Activated naive CD8-positive, alpha-beta T cell treated with anti-CD3 and anti-CD28 coated beads, Interleukin-2, amount 10 ng/mL, durations not matched to agents 7 days and 5 days (primary cell): ENCODE measurements at places on chromosomes 11 and 22. TPM values are rescaled to one million over a fixed set of nuclear protein-coding genes. Genes with fewer than 3 reads are reported as not detected.
A peak's percentile ranks its signal among the peaks of the same experiment; 100 is the strongest.

SYCE3 gene
- 1.1 TPM for total RNA-seq

MYBPC3 gene
- total RNA-seq: not detected

YPEL4 gene
- 6.9 TPM for total RNA-seq

OR51B2 gene
- not detected for total RNA-seq

OTOG gene
- total RNA-seq: not detected

OR51A2 gene
- total RNA-seq: not detected

ROBO4 gene
- total RNA-seq: not detected

POU2AF2 gene
- not detected for total RNA-seq

NAV2 gene
- total RNA-seq: 4.1 TPM

DNA sequence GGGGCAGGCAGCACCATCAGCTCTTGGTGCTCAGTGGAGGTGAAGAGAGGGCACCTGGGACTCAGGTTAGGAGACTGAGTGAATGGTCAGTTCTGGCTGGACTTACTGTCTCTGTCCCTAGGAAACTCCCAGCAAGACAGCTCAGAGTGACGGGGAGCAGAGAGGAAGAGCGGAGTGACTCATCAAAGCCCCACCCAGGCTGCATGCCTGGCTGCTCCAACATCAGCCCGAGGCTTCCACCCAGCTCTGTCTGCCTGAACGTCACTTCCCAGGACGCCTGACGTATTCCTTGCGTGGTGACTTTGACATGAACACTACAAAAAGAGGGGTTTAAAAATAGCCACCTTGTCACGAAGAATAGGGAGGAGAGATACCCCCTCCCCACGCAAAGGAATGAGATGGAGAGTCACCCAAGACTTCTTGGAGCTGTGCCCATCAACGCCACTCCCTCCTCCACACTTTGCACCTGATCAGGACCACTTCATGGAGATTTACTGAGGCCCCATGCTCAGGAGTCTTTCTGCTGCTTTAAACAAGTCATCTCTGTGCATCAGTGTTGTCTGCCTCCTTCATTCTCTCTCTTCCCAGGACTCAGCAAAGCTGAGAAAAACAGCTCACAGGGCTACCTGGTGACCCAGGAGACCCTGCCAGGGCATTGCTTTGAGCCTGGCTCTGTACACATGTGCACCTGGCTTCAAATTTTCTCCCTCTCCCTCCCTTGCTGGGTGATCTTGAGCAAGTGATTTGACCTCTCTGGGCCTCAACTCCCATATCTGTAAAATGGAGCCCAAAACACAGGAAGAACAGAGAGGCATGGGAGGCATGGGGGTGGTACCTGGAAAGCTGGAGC, 83.1 kb downstream of the MN1 start:
- no peak overlapping the region for H3K27ac ChIP-seq
- peaks cover 9% of the 10 kb centered on the region for H3K27me3 ChIP-seq
- H3K4me1 ChIP-seq: no peaks in the 10 kb centered on the region
- no peak for DNase-seq
- H3K4me3 ChIP-seq: no peak overlapping the region

DNA sequence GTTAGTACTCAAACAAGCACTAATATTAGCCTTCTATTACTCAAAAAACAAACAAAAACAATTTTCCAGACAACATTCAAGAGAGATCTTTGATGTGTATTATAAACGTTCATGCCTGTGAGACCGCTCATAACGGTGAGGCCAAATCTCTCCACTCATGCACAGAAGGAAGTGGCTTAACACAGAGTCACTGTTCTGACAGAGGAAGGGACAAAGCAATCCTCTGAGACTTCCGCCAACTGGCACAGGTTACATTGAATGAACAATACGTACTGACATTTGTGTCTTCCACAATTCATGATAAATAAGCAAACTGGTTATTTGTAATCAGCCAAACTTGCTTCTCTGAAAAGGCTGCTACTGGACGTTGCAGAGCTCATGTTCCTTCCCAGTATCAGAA, 30.5 kb downstream of the CHKA start:
- H3K4me1 ChIP-seq: peaks cover 10% of the 10 kb centered on the region
- peak overlapping the region; percentile 54 for H3K4me3 ChIP-seq
- peak overlapping the region; percentile 71 for H3K27ac ChIP-seq
- DNase-seq: no peak
- H3K27me3 ChIP-seq: no peaks in the 10 kb centered on the region

GRCh38 chr11:20926799-20927540, 257.6 kb downstream of the NELL1 start:
- no peak overlapping the region for H3K27ac ChIP-seq
- no peaks in the 10 kb centered on the region for H3K27me3 ChIP-seq
- H3K36me3 ChIP-seq: no peaks in the 10 kb centered on the region
- no peaks in the 10 kb centered on the region for H3K4me1 ChIP-seq

GRCh38 chr11:74325649-74326645, 14.5 kb upstream of the P4HA3 start:
- peaks cover 9% of the 10 kb centered on the region for H3K27me3 ChIP-seq
- H3K4me1 ChIP-seq: no peaks in the 10 kb centered on the region
- no peaks in the 10 kb centered on the region for H3K36me3 ChIP-seq
- DNase-seq: no peak
- no peak overlapping the region for H3K27ac ChIP-seq

DNA sequence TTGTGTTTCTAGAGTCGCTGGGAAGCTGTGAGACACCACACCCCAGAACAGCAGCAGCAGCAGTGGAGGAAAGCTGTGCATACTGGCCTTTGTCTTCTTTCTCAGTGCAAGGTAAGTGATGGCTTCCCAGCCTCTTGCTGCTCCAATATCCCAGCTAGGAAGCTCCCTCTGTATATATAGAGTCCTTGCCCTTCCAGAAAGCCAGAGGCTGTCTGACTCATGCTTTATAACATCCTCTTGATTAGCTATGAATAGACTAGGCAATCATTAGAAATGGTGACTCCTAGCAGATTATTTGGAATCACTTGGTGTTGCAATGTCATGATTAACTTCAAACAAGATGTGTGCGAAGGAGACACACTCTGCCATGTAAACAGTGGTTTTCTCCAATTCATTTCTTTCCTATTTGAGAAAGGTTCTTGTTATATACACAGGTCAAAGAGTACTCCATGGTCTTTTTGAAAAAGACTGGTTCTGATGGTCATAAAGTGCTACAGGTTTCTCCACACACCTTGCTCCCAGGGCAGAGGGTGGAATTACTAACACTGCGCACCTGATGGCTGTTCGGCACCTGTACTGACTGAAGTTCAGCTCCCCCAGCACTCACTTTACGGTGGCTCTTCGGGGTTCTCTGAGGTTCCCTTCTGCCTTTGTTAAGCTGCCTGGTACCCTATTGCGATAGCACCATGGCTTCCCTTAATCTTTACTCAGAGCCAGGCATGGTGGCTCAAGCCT, at the start of gene MMP1:
MMP1 (minus strand) TSS at position 149 of the 735 bp plus-strand sequence; CDS start at position 81, 68 bp downstream.
- no peaks in the 10 kb centered on the region for H3K4me1 ChIP-seq
- no peak within 1 kb of the TSS for H3K4me3 ChIP-seq
- H3K27me3 ChIP-seq: peaks cover 3% of the 10 kb centered on the region
- no peaks in the 10 kb centered on the region for H3K36me3 ChIP-seq

GRCh38 chr11:74570266-74571061, 21.9 kb upstream of the POLD3 start:
- peaks cover 11% of the 10 kb centered on the region for H3K27me3 ChIP-seq
- no peaks in the 10 kb centered on the region for H3K4me1 ChIP-seq
- H3K4me3 ChIP-seq: no peak overlapping the region
- no peak overlapping the region for H3K27ac ChIP-seq
- no peaks in the 10 kb centered on the region for H3K36me3 ChIP-seq
- DNase-seq: no peak

GRCh38 chr11:130646881-130647280, 198.4 kb downstream of the ADAMTS15 start:
- H3K4me3 ChIP-seq: no peak overlapping the region
- no peaks in the 10 kb centered on the region for H3K27me3 ChIP-seq
- H3K4me1 ChIP-seq: no peaks in the 10 kb centered on the region
- H3K27ac ChIP-seq: no peak overlapping the region
- no peaks in the 10 kb centered on the region for H3K36me3 ChIP-seq
- DNase-seq: no peak

GRCh38 chr22:34427436-34427835, 507.2 kb upstream of the LARGE1 start:
- H3K4me1 ChIP-seq: no peaks in the 10 kb centered on the region
- no peaks in the 10 kb centered on the region for H3K27me3 ChIP-seq
- no peak overlapping the region for H3K4me3 ChIP-seq
- H3K36me3 ChIP-seq: no peaks in the 10 kb centered on the region
- DNase-seq: no peak
- H3K27ac ChIP-seq: no peak overlapping the region

- no peaks in the 10 kb centered on the region for H3K27me3 ChIP-seq
- no peaks in the 10 kb centered on the region for H3K36me3 ChIP-seq
- H3K4me3 ChIP-seq: no peak overlapping the region
- DNase-seq: no peak
- H3K4me1 ChIP-seq: no peaks in the 10 kb centered on the region
Measured at GRCh38 chr11:84289381-84289906, 1003.3 kb upstream of the CCDC90B start.

- H3K4me1 ChIP-seq: no peaks in the 10 kb centered on the region
- H3K27ac ChIP-seq: no peak overlapping the region
- DNase-seq: no peak
Measured at GRCh38 chr11:45578316-45578715, 87.1 kb downstream of the CHST1 start.

GRCh38 chr11:73226297-73227006, 8.4 kb downstream of the P2RY2 start:
- DNase-seq: no peak
- H3K27me3 ChIP-seq: peaks cover 22% of the 10 kb centered on the region
- no peak overlapping the region for H3K4me3 ChIP-seq
- H3K27ac ChIP-seq: no peak overlapping the region
- H3K36me3 ChIP-seq: no peaks in the 10 kb centered on the region

- no peaks in the 10 kb centered on the region for H3K27me3 ChIP-seq
- DNase-seq: no peak
Measured at GRCh38 chr11:134240592-134240991, 12.6 kb downstream of the THYN1 start.

- H3K36me3 ChIP-seq: no peaks in the 10 kb centered on the region
- no peak for DNase-seq
- peaks cover 22% of the 10 kb centered on the region for H3K27me3 ChIP-seq
- H3K4me3 ChIP-seq: no peak overlapping the region
- no peaks in the 10 kb centered on the region for H3K4me1 ChIP-seq
Measured at GRCh38 chr11:44417731-44418455, 108.0 kb upstream of the ALX4 start.

GRCh38 chr11:44575288-44575672, 9.8 kb downstream of the CD82 start:
- H3K27ac ChIP-seq: peak overlapping the region; percentile 77
- H3K4me1 ChIP-seq: peaks cover 65% of the 10 kb centered on the region
- peaks cover 16% of the 10 kb centered on the region for H3K36me3 ChIP-seq

DNA sequence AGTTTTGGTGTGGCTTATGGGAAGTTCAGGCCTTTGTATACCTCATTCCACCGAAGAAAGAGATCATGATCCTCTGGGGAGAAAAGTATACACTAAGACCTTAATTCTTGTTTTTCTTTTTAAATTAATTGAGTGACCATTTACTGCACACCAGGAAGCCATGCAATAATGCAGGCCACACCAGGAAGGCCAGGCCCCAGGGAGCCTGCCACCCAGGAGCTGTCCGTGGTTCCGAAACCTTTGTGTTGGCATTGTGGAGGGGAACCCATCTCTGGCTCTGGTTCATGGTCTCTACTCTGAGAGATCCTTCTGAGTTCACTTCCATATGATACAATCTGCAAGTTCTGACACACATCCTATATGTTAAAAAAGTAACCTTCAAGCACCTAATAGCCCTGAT, 291.8 kb downstream of the MIAT start:
- no peak overlapping the region for H3K27ac ChIP-seq
- peaks cover 27% of the 10 kb centered on the region for H3K27me3 ChIP-seq
- no peak overlapping the region for H3K4me3 ChIP-seq
- no peaks in the 10 kb centered on the region for H3K4me1 ChIP-seq
- H3K36me3 ChIP-seq: no peaks in the 10 kb centered on the region

GRCh38 chr11:102868339-102868738, 6.4 kb downstream of the MMP12 start:
- DNase-seq: no peak
- H3K36me3 ChIP-seq: no peaks in the 10 kb centered on the region
- no peak overlapping the region for H3K27ac ChIP-seq
- no peak overlapping the region for H3K4me3 ChIP-seq
- H3K27me3 ChIP-seq: no peaks in the 10 kb centered on the region

- DNase-seq: no peak
- peaks cover 32% of the 10 kb centered on the region for H3K36me3 ChIP-seq
- peaks cover 48% of the 10 kb centered on the region for H3K4me1 ChIP-seq
Measured at GRCh38 chr11:95699631-95700470, 89.7 kb downstream of the FAM76B start.

DNA sequence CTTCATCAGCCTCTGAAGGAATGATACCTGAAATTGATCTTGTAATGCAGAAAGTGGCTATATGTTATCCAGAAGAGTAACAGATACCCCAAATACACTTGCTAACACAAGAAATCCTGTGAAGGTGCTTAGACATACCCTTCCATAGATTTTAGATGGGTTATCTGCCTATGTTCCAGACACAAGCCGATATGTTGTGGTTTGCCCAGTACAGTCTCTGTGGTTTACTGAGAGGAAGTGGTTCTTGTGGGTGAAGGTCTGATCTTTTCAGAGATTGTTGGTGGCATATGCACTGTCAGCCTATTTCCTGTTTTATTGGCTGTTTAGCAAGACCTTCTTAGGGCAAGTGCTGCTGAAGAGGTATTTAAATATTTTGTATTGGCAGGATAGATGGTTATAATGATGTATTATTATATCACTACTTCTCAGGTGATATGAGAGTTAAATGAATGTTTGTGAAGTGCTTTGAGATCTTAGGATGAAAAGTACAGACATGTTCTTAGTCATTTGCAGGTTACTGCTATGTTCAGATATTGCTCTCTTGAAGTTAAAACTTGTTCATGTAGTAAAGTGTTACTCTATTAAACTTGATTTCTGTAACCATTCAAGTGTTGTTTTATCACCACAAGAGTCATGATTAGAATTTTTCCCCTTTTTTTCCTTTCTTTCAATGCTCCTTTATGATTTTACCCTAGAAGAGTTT, 8.2 kb downstream of the ARHGEF12 start:
- peak overlapping the region; percentile 65 for H3K27ac ChIP-seq
- H3K4me3 ChIP-seq: peak overlapping the region; percentile 74
- no peak for DNase-seq
- peaks cover 8% of the 10 kb centered on the region for H3K36me3 ChIP-seq

DNA sequence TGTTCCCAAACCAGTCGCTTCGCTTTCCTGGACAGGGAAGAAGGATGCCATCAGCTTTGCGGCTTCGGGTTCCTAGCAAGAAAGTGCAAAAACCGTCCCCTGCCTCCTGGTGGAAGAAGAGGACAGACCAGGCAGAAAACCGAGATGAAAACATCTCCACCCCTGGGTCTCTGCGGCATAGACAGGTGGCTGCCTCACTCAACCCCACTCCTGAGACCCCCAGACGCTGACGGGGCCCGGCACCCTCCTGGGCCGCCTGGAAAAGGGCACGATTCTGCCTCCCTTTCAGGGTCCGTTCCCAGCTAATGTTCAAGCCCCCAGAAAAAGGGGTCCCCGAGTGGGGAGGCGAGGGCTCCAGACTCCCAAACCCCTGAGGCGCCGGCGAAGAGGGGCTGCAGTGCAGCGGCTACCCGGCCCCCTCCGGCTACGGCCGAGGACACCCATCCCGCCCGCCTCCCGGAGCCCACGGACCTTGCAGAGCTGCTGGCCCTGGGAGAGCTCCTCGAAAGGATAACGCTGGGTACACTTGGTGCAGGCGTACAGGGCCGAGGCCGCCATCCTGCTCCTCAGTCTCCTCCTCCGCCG, 569 bp downstream of the FAM76B start:
- no peaks in the 10 kb centered on the region for H3K27me3 ChIP-seq
- peak overlapping the region; percentile 95 for H3K4me3 ChIP-seq
- peak overlapping the region; percentile 100 for H3K27ac ChIP-seq
